ENCODE measurements at places on chromosomes 11 and 22. TPM values are rescaled to one million over a fixed set of nuclear protein-coding genes. Genes with fewer than 3 reads are reported as not detected.

Gene CCDC81
- polyA plus RNA-seq = 6.3 TPM

Gene CCND1
- polyA plus RNA-seq = 307 TPM

Gene APOC3
- not detected for polyA plus RNA-seq

Gene C22orf23
- 0.38 TPM for polyA plus RNA-seq

Gene GUCY1A2
- 0.53 TPM for polyA plus RNA-seq

DNA sequence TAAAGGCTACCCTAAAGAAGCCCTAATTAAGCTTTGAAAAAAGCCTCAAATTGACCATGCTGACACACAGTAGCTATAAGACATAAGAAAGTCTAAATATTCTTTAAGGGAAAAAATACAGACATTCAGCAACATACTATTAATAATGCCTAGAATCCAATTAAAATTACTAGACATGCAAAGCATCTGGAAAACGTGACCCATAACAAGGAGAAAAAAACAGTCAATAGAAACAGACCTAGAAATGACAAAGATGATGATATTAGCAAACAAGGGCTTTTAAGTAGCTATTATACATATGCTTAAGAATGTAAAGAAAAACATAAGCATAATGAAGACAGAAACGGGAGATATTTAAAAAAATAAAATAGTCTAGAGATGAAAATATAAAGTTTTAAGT, 63.7 kb upstream of the MYOD1 start:
- no peak for DNase-seq

DNA sequence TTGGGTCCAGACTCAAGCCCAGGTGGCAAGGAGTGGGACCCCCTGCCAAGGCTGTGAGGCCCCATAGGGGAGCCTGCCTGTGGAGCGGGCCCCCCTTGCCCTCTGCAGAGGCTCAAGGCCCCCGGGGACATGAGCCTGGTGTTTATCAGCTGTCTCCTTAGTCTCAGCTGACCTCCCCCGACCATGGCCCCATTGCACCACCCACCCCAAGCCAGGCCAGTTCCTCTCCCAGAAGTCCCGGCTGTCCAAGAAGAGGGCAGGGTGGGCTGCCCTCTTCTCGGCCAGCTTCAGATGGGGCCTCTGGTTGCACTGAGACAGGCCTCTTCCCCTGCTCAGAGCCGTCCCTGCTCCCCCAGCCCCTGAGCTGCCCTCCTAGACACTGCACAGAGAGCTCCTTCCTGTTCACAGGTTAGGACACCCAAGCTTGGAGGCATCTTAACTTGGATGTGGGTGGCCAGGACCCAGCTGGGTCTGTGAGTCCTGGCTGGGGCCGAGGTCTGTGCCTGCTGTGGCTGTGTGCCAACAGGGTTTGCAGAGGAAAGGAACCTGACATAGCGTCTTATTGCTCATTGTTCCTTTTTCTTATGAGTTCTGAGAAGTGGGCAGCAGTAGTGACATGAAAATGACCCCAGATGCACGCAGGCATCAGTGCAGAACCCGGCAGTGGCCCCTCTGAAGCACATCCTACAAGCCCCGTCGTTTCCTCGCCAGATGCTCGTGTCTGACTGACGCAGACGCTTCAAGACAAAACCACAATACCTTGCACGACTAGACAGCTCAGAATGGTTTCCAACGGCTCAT, 5.4 kb downstream of the TRABD start:
- no peak for DNase-seq
